Left hindlimb (tissue), 1 donor: ENCODE measurements at places on chromosomes 16 and 17.

GRCh38 chr17:58060596-58061191 lies 22.5 kb upstream of the DYNLL2 start:
- peak; percentile 54 for DNase-seq

GRCh38 chr17:49886036-49886435 lies 38.2 kb upstream of the TAC4 start:
- DNase-seq = no peak

DNA sequence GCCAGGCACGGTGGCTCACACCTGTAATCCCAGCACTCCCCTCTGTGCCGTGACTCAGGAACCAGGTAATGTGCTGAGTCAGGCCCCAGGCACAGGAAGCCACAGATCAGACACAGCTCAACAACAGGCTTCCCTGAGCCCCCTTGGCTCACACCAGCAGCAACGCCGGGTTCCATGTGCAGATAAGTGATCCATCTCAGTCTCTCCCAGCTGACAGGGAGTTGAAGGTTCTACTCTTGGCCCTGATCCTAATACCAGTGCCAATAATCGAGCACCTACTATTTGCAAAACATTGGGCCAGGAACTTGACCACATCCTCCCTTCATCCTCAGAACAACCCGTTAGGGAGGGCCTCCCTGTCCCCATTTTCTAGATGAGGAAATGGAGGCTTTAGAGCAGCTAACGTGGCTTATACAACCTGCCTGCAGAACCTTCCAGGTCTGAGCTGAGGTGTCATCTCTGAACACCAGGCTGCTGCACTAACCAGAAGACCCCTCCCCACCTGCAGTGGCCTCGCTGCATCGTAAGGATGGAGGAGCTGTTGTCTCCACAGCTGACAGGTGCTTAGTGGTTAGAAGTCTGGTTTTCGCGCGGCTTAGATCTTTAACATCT lies 64.8 kb upstream of the AMZ2 start:
- DNase-seq = no peak

GRCh38 chr16:2535625-2536013 lies 2.2 kb upstream of the PDPK1 start:
- DNase-seq = no peak

- DNase-seq = no peak
Measured at GRCh38 chr17:42010898-42011516, 6.2 kb downstream of the DNAJC7 start.

GRCh38 chr16:3503523-3503922 lies 2.7 kb downstream of the CLUAP1 start:
- DNase-seq = no peak

DNA sequence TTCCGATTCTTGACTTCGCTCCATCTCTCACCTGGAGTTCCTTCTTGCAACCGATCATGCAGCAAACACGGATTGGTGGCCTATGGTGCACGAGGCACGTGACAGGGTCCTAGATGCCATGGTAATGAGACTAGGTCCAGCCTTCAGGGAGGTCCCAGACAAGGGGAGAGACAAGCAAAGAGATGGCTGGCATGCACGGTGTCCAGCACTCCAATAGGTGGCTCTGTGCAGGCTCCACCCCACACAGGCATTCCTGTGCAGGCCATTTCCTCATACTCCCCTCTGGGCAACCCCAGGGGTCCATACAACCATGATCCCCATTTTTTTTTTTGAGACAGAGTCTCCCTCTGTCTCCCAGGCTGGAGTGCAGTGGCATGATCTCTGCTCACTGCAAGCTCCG lies 31.3 kb downstream of the WNT9B start:
- no peak for DNase-seq

DNA sequence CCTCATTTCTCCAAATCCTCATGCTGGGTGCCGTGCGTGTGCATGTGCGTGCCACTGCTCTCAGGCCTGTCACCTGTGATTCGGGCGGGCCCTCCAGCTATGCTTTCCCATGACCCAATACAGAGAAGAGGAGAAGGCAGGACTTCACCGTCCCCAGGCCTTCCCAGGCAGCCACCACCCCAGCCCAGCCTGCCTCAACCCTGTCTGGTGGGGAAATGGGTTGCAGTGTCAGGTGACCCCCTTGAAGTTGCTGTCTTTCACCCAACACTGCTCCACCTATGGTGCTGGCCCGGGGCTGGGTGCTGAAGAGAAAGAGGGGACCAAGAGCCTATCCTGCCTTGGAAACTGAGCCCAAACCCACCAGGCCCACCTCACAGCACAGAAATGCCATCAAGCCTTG lies 94.7 kb downstream of the GOSR1 start:
- no peak for DNase-seq

DNA sequence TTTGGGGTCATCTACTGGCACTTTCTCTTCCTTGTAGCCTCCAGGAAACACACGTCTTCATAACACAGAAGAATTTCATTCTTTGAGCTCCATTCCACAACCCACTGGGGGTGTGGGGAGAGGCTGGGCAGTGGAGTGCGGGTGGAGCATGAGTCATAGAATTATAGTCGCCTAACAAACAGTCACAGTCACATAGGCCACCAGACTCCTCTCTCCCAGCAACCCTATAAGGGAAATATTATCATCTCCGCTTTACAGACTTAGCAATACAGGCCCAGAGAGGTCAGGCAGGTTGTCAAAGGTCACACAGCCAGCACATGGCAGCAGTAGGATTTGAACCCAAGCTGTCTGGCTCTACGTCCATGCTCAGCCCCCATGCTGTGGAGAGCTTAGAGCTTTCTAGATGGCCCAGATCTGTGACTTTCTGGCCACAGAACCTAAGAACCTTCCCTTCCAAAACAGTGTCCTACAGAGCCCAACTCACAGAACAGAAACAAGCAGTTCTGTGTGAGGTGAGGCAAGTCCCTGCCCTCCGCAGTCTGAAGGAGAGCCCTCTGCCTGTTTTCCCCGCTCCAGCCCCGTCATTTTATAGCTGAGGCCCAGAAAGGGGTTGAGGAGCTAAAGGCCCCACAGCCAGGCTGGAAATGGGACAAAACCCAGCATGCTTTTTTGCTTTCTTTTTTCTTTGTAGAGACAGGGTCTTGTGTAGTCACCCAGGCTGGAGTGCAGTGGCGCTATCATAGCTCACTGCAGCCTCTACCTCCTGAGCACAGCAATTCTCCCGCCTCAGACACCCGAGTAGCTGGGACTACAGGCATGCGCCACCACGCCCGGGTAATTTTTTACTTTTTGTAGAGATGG lies 10.7 kb upstream of the LITAF start:
- peak; percentile 80 for DNase-seq

DNA sequence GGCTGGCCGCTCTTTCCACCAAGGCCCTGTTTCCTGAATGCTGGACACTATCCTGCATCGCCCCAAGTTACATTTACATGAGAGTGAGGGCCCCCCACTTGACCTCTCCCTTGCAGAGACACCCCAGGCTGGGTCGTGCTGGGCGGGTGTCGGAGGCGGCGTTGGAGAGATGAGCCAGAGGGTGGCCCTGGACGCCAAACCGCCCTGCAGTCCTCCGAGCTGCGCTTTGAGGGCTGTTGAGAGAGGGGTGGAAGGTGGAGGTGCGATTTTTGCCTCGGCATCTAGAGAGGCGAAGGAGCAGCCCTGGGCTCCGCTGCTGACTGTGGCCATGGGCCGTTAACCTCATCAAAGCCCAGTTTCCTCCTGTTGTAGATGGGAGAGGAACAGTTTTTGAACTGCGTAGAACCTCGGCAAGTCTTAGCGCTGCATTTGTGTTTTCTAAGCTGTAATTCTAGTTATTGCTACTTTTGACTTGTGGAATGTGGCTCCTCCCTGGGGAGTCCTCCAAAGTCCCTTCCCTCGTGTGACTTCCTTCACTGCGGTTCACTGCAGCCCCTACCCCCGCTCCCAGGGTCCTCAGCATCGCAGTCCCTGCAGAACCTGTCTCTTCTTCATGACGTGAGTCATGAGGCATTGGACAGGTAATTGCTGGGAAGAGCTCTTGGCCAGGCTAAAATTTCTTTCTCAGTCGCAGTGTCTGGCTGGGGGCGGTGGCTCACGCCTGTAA lies 986 bp upstream of the ELOB start:
- DNase-seq = no peak

GRCh38 chr16:85172455-85173145 lies 60.3 kb upstream of the CIBAR2 start:
- DNase-seq = no peak

DNA sequence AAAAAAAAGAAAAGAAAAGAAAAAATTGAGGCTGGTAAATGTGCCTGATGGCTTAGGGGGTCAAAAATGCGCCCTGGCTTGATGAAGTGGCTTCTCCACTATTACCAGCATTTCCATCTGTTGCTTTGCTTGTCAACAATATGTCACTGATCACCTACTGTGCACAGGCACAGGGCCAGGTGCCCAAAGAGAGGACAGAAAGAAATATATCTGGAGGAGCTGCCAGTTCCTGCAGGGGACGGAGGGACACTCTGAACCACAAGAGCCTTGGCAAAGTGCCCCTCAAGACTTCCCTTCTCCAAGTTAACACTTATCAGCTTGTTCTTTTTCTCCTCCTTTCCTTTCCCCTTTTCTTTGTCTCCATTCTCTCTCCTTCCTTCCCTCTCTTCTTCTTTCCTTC lies 34.7 kb downstream of the GINS3 start:
- no peak for DNase-seq

GRCh38 chr17:15453246-15453645 lies 14.2 kb downstream of the CDRT4 start:
- DNase-seq = no peak

DNA sequence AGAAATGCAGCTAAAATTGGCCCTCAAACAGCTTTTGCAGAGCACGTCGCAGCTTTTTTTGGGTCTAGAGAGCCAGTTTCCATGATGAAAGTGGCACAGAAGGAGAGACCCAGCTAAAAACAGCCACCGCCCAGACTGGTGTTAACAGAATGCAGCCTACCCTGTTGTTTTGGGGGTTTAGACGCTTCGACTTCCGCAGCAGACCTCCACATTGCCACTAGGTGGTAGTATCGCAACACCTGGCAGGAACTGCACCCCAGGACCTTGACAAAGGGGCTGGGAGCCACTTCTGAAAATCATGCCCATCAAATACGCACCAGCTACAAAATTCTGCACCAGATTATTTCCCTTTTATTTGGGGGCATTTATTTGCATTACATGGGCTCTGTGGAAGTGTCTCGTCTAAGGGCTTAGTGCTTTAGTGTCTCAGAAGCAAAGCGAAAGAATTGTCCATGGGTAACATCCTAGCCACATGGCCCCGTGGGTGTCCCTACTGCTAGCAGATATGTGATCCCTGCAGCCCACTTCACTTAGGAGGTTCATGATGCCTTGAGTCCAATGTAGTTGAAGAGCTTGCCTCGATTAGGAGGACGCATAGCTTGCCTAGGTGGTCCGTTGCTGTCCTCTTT lies 167.1 kb downstream of the HAPSTR1 start:
- no peak for DNase-seq

- DNase-seq = no peak
Measured at GRCh38 chr16:56029026-56029425, 153.9 kb upstream of the CES5A start.

- peak; percentile 34 for DNase-seq
Measured at GRCh38 chr17:15342460-15342859, 1.1 kb upstream of the TEKT3 start.

DNA sequence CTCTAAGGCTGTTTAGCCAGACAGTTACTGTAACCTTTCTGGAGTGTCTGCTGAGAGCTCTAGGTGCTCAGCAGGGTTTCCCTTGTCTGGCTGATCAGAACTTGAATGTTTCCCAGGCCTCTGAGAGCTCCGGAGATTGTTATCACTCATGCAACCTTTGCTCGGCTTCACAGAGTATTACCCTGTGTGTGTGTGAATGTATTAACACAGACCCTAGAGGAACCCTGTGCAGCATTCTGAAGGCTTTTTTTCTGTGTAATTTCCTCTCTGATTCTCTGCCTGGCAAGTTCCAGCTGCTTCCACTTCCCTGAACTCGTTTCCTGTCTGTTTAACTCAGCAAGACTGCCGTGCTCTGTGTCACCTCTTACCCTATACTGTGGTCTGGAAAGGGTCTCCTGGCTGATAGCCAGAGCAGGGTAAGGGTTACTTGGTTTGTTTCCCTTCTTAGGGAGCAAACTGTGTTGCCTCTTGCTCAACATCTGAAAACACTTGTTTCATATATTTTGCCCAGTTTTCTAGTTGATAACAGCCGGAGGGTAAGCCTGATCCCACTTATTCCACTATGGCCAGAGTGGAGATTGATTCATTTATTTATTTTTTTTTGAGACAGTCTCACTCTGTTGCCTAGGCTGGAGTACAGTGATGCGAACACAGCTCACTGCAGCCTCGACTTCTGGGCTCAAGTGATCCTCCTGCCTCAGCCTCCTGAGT lies 21.7 kb downstream of the PRMT7 start:
- DNase-seq = peak; percentile 50

DNA sequence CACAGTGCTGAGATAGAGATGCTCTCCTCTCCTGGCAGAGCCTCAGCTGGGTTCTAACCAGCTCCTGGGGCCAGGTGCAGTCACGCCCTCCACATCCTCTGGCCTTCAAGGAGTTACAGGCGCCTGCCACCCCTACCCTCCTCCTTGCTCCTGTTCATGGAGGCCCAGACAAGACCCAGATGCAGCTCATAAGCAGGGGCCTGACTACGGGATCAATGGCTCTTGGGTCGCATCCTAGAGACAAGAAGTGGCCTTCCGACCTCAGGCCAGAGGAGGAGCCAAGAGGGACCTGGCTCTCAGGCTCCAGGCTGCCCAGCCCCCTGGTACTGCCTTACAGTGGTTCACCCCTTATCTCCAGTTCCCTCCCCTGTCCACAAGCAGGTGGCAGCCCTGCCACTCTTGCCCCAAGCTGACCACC lies 23.0 kb downstream of the ARHGAP27 start:
- DNase-seq = no peak

DNA sequence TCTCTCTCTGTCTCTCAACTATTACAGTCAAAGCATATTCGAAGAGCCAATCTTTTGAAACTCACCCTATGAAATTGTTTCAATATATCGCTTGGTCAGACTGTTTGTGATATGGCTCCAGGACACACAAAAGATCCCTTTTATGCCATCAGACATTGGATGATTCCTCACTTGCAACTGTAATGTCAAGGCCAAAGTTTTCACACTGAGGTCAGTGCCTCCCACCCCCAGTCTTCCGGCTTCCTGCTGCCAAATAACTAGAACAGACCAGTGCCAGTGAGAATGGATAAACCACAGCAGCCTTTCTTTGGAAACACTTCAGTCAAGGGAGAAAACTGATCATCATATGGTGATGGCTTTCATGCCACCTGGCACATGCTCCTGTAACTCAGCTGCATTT lies 321.9 kb upstream of the ZFHX3 start:
- no peak for DNase-seq

DNA sequence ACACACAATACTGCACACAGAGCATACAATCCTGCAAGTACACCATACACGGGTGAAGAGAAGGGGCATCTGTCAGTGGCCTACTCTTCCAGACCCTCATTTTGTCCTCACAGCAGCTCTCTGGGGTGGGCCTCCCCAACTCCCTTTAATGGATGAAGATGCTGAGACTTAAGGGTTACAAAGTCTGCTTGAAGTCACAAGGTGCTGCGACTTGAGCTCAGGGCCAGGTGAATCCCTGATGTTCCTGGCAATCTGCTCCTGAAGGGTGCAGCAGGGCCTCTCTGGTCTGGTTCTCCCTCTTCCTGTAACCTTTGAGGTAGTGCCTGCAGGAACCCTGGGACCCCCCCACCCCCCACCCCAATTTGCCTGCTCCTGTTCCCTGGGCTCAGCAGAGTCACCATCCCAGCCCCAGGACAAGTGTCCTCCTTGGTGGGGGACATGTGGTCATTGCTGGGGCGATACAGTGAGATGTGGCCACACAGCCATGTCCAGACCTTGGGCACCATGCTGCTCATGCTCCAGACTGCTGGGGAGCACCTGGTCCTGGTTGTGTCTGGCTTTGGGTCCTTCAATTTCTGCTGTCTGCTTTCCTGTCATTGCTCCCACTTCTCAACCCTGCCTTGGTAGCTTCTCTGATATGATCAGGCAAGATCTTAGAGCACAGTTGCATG lies 107.5 kb downstream of the METRNL start:
- peak; percentile 7 for DNase-seq
